ENCODE measurements at places on chromosomes 5 and 9.
A peak's percentile ranks its signal among the peaks of the same experiment; 100 is the strongest.

GRCh38 chr5:76074487-76075065, 8.6 kb upstream of the SV2C start:
- DNase-seq = no peak

GRCh38 chr5:89878140-89879132, 531.1 kb downstream of the CETN3 start:
- DNase-seq = peak; percentile 63

DNA sequence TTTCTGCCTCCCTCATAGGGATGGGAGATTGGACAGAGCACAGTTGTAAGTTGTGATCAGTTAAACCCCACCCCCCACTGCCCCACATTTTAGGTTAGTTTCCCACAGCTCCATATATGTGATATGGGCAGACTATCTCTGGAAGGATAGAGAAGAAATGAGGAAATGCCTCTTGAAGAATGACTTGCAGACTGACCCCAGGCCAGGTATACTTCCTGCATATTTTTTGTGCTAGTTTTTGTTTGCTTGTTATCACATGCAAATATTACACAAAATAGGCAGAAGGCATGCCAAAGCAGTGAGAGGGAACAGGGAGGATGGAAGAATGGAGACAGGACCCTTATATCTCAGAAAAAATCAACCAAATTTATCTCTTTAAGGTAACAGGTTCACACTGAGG, 10.1 kb upstream of the GLRX start:
- DNase-seq = no peak

- DNase-seq = no peak
These were observed 101.8 kb downstream of the ESM1 start for GRCh38 chr5:54883374-54884194.

DNA sequence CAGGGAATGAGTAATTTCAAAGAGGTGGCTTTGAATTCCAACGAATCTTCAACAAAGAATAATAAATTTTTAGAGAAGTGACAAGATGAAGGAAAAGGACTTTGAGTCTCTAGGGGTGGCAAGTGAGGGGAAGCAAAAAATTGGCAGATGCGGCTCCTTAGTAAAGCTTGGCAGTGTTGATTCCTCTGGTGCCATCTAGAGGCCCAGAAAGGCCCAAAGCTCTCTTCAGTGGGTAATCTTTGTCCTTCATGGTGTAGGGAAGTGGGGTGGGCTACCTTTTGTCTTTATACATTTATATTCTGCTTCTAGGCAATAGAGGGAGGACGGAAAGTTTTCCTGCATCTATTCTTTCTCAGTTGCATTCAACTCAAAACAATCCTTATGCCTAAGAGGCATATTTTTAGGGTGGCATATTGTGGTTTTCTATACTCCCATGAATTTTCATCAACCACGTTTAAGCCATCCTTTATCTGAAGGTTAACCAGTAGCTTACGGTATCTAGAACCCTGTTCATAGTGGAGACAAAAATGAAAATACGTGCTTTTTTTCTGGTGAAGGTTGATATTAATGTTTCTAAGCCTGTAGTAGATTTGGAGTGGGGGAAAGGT, 17.5 kb upstream of the ROPN1L start:
- no peak for DNase-seq

DNA sequence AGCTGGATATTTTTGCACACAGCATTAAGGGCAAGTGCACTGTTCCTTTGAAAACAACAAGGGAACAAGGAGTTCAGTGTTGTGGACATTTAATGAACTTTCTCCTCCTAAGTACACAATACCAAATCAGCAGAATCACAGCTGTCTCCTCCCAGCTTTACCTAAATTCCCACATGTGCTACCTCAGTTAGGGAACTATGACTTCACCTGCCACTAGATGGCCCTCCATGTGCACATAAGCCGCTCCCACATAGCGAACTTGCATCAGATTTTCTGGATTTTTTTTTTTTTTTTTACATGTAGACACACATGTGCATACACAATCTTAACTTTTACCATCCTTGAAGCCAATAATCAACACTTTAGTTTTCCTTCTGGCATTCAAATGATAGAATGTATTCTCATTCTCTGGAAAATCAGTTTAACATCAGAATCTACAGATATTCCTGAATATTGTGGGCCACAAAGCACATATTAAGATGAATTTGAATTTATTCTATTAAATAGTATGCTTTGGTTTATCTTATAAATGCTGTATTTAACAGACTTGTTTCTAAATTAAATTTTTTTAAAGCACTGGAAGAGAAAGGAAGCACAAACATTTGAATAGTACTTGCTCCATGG, 123.6 kb downstream of the PALM2AKAP2 start:
- DNase-seq = peak; percentile 24

DNA sequence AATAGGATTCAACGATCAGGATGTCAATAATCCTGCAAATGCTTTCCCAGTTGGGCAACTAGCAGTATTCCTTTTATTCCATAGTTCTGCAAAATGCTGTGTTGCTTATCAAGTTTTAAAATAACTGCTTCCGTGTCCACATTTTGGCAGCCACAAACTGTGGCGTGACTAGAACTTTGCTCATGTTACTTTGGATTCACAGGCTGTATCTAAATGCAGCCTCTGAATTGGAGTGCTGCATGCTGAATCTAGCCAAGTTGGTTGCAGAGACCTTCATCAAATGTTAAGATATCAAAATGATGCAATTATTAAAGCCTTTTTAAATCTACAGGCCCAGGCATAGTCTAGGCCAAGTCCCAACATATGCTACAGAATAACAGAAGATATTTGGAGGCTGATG, 249.2 kb downstream of the NR2F1-AS1 start:
- no peak for DNase-seq

GRCh38 chr9:7607421-7607820, 192.2 kb downstream of the DMAC1 start:
- no peak for DNase-seq

DNA sequence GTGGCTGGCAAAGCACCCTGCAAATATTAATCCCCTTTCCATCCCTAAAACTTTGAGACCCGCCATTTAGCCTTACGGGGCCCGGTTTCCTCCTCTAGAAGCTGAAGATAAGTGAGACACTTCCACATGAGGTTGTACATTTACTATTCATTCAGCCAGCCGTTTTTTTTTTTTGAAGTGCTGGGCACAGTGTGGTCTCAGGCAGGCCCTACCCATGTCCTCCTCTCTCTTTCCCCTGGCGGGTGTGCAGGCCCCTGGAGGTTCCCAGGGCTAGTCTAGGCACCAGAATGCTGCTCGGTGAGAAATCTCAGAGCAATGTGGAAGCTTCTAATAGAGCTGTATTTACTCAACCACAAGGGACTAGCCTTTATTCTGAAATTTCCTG, 107.4 kb upstream of the LARP1 start:
- DNase-seq = no peak

DNA sequence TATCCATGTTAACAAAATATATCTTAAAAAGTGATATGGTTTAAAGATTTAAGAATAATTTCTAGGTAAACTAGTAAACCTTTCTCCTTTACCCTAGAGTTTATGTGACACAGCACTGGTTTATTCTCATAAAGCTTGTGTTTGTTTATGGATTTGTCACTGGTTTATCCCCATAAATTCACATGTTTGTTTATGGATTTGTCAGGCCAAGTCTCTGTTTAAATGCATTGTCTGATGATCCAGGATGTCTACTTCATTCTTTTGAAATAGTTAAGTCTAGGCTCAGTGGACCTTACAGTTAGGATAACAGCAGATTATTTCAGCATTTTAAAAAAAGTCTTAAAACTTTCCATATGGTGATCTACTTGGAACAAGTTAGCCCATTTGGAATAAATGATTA, 334.0 kb downstream of the ARRDC3 start:
- no peak for DNase-seq

- DNase-seq = no peak
These were observed 40.9 kb upstream of the DHFR start for GRCh38 chr5:80695666-80696065.

DNA sequence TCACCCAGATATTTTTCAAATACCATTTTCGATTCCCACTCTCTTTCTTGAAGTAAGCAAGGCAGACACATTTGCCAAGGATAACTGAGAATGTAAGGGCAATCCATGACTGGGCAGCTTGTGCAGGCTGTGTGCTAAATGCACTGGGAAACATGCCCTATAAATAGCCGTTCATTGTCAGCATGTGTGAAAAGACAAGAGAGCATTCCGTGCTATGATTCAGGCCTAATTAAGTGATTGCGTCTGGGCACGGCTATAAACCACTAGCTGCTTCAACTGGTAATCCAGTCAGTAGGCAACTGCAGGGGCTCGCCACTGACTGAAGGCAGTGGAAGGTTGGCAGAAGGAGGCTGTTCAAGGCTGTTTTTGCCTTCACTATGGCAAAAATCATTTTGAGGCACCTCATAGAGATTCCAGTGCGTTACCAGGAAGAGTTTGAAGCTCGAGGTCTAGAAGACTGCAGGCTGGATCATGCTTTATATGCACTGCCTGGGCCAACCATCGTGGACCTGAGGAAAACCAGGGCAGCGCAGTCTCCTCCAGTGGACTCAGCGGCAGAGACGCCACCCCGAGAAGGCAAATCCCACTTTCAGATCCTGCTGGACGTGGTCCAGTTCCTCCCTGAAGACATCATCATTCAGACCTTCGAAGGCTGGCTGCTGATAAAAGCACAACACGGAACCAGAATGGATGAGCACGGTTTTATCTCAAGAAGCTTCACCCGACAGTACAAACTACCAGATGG, at the start of gene HSPB3:
TSS of gene HSPB3 (plus strand) at position 287 of the 745 bp plus-strand sequence. CDS start at position 378, 91 bp downstream.
- no peak for DNase-seq

DNA sequence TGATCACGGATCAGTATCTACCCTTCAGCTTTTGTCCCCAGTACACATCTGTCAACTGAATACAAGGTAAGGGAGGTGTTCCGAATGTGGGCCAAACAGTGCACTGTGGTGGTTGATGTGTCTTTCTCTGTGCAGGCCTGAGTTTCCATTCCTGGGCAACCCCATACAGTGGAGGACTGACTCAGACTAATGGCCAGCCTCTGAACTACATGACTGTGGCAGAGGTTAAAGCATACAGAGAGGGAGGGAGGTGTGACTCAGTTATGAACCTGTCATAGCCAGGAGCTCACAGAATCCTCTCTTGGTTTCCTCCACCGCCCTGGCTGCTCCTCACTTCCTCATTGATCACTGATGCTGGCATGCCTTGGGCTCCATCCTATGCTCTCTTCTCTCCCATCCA, 136.4 kb upstream of the TAS2R1 start:
- DNase-seq = no peak

DNA sequence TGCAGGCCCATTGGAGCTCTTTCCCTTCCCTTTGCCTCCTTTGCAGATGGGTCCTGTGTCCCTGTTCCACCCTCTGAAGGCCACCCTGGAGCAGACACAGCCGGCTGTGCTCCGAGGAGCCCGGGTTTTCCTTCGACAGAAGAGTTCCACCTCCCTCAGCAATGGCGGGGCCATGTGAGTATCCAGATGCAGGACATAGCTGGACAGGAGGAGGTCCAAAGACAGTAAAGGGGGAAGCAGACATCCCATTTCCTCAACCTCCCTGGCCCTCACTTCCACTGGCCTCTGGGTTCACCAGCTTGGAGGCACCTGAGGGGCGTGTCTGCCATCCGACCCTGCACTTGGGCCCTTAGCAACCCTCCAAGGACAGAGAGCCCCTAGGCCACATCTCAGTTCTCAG, 237.9 kb downstream of the CACNA1B start:
- DNase-seq = no peak

DNA sequence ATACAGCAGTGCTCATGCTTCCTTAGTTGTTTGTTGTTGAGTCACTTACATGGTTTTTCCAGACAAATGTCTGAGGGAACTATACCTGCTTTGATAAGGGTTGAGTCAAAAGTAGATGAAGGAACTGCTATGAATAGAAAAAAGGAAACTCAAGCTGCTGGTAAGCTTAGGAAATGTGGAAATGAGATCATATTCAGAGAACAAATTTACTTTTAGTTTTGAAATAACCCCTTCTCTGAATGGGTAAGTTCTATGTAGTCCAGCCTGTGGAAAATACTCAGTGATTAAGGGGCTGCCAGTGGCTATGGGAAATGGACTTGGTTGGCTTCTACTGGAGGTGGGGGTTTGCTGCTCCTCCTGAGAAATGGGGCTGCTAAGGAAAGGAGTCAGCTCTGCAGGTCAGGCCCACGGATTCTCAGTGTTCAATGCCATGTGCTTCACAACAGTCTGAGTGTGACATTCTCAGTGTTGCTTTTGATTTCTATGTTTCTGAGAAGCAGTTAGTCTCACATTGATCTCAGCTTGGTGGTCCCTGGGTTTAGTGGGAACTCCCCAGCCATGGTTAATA, 47.7 kb upstream of the GLRX start:
- DNase-seq = no peak

DNA sequence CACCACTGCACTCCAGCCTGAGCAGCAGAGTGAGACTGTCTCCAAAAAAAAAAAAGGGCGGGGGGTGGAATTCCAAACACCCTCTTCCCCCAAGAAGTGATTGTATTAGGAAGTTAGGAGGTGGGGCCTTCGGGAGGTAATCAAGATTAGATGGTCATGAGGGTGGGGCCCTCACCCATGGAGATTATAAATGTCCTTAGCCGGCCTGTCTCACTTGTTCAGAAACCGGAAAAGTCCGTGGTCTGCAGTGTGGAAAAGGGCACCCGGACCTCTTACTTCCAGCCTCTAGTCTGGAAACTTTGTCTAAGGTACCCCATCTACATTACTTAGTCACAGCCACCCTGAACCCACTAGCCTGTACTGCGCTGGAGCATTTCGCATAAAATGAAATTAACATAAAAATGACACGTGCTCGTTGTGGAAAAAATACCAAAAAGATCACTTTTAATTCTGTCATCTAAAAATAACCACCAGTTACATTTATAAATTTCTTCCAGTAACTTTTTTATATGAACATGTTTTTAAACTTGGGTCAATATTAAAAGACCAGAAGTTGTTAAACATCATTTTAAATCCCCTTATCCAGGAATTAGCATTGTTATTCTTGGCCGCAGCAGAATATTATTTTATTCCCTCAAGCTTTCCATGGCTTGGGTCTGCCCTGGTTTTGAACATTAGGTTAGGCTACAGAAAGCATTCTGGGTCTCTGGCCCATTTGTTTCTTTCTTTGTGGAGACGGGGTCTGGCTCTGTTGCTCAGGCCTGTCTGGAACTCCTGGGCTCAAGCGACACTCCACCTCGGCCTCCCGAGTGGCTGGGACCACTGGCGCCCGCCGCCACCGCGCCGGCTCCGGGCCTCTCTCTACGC, 1.2 kb upstream of the CKS2 start:
- peak; percentile 21 for DNase-seq

- DNase-seq = no peak
These were observed 165.0 kb downstream of the FGF1 start for GRCh38 chr5:142520885-142521284.

- no peak for DNase-seq
These were observed 31.6 kb upstream of the TENT4A start for GRCh38 chr5:6681682-6682081.

- no peak for DNase-seq
These were observed 74.6 kb downstream of the UBAP1 start for GRCh38 chr9:34253460-34253837.

GRCh38 chr5:171355302-171355724, 32.3 kb upstream of the NPM1 start:
- no peak for DNase-seq

All from SW 1271 (cell line).